ENCODE measurements at places on chromosomes 5 and 9.

DNA sequence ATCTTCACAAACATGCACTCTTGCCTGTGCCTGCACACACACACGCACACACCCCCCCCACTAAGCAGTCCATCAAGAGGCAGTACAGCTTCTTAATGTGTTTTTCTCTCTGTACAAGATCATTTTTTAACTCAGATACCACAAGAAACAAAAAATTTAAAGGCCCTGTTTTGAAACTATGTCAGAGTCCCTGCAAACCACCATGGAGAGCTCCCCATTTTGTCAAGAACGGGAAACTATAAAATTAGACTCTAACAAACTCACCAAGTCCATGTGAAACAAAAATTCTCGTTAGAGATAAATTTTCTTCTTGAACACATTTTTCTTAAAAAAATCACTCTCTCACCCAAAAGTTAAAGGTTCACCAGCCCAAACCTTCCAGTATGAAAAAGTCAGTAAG, 86.3 kb downstream of the ELAVL2 start:
- DNase-seq = no peak

DNA sequence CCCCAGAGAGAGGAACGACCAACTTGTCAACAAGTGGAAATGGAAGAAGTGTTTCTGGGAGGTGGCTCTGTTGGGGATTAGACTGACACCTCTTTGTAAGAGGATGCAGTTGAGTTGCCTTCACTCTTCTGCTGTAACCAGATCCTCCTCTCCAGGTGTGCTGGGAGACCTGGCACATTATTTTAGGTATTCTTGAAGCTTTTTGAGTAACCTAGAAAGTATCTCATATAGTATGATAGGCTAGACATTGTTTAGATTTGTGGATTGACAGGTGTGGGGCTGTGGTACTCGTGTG, 21.6 kb downstream of the SNX30 start:
- DNase-seq = no peak

GRCh38 chr5:56525113-56525512, 290.2 kb upstream of the MAP3K1 start:
- no peak for DNase-seq

DNA sequence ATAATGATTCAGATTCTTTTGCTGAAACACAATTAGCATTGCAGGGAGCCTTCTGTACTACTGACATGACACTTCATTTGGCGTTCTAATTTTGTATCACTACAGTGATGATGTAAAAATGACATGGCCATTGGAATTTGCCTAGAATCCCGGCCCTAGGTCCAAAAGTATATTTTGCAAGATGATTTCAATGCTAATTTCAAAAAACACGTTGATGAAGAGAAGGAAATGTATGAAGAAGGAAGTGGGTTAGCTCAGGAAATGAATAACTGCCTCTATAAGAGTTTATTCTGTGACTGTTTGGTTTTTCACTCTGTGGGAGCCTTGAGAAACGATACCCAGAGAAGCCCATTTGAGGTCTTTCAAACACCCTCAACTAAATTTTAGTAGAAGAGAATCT, 59.3 kb downstream of the OSTF1 start:
- no peak for DNase-seq

DNA sequence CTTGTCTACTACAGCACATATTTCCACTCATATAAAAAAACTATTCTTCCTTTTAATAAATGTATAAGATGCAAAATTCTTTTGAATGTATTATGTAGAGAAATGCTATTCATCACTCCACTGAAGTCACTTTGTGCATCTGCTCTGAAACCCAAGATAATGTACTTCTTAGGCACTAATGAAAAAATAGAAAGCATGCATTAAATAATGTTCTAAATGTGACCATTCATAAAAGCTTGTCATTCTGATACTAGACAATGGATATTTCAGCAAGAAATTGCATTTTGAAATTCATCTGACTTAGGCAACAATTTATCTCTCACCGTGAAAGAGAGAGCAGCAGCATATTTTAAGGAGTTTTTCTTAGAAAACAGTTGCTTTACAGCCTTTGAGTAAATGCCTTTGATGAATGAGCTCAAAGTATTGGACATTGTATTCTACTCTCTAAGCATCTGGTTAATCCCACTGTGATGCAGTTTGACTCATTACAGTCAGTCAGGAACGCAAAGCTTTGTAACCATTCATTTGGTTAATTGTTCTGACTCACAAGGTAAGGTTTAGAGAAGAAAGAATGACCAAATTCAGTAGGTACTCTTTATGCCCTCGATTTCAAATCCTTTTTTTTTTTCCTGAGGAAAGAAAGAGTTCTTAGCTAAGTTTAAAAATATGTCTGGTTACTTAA, 2233.8 kb upstream of the C9orf72 start:
- DNase-seq = no peak

- no peak for DNase-seq
These were observed 144.4 kb downstream of the GPBP1 start for GRCh38 chr5:57318251-57318650.

DNA sequence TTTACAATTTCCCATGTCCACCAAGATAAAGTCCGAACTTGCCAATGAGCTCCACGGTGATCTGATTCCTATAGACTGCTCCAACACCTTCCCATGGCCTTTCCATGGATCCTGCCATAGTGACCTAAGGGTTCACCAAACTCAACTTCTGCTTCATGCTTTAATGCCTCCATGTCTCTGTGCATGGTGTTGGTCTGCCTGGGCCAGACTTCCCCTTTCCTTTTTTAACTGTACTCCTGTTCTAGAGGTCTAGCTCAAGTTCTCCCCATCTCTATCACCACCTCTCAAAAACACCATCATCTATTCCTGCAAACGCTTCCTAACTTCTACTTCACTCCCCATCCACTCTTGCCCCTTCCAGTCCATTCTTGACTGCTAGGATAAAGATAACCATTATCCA, 14.8 kb upstream of the SMARCA2 start:
- no peak for DNase-seq

DNA sequence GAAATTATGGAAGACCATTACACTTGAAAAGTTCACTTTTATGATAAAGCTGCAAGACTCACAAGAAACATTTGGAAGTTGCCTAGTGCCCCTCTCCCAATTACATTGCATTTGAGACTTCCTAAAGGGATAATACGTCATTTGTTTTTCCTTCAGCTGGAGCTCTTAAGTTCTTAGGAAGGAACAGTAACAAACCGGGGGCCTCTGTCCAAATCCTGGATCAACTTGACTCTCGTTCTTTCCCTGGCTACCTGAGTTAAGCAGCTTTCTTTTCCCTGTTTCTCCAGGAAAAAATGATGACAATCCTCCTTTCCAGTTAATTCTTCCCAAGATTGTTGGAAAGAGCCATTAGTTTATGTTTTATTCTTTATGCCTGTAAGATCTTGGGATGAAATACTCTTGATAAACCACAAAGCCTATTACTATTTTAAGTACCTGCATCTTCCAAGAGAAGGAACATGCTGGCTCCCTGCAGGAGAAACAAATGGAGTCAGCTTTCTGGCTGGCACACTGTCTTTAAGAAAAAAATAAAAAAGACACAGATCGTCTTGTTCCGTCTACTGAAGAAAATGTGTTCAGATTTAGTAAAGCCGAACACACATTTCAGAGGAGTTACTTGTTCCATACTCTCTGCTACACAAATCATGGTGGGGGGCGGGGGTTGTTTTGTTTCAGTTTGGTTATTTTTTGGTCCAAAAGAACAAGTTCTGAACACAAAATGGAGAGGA, 297.9 kb downstream of the EFNA5 start:
- DNase-seq = peak; percentile 53

GRCh38 chr9:33415501-33416038, 13.2 kb upstream of the AQP7 start:
- no peak for DNase-seq

DNA sequence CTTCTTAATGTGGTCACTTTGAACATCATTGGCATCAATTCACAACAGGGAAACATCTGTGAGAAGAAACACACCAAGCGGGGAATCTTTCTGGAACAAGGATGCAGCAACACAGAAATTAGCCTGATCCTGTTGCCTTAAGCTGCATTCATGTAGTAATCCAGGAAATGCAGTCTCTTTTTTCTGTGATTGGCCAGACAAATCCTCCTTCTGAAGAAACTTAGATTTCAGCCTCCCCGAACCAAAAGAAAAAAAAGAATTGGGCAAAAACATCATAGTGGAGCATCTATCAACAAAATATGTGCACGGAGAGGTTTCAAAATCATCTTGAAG, 7.2 kb upstream of the XPA start:
- DNase-seq = no peak

DNA sequence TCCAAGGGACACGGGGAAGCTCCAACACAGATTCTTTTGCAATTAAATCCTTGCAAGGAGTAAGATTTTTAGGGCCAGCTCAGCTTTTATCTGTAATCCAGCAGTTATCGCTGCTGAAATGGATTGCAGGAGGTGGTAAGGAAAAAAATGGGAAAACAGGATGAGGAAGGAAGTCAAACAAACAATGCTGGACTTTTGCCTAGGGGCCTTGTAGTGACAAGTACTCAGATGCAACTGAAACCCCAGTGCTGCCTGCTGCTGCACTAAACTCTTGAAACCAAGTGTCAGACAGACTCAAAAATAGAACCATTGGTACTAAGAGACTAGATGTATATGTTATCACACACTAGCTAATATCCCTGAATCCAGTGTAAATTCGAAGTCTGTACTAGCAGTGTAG, 309.2 kb downstream of the CTNND2 start:
- peak; percentile 16 for DNase-seq

GRCh38 chr9:35669331-35670145, 4.2 kb upstream of the CA9 start:
- DNase-seq = no peak

DNA sequence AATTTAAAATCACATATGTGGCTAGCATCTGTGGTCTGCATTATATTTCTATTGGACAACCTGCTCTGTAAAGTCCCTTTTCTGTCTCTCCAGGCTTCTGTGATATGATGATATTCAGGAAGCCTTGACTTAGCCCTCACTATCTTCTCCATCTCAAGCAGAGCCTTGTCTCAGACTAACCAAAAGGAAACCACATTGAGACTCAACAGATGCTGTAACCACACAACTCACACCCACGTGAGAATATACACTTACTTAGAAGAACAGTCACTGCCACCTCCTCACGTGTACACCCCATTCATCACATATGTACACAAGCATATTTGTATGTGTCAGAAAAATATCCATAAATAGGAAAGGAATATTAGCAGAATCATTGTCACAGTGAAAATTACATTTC, 33.6 kb downstream of the HTR4 start:
- no peak for DNase-seq

DNA sequence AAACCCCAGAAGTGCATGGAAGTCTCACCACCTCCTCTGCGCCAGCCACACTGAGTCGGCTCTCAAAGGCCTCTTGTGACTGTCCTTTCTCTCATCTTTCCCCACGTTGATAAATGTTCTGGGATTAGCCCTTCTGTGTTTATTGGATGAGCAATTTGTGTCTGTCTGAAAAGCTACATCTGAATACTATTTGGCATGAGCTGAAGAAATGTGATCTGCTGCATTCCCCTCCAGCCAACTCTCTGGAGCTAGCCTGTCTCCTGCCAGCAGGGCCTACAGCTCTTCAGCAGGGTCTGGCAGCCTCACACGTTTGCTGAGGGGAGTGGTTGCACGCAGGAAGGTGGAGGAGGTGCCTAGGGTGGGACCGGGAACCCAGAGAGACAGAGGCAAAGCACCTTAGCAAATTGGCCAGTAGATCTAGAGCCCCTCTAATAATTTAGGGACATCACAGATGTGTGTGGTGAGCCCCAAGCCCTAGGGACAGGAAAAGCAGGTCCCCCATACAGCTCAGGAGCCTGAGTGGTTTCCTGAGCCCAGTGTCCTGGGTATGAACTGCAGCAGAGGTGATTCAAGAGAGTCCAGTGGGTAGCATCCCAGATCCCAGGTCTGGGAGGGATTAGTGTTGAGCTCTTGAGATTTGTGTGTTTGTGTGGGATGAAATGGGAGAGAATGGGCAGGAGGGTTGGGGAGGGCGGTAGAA, 20.5 kb upstream of the B4GALT1 start:
- no peak for DNase-seq

Measured in occipital lobe (tissue), 3 donors.